SK-MEL-5 (cell line): ENCODE measurements at places on chromosomes 6 and 20. TPM values are rescaled to one million over a fixed set of nuclear protein-coding genes. Genes with fewer than 3 reads are reported as not detected.

- no peak for DNase-seq
Measured at GRCh38 chr20:6719369-6719721, 48.1 kb upstream of the BMP2 start.

DNA sequence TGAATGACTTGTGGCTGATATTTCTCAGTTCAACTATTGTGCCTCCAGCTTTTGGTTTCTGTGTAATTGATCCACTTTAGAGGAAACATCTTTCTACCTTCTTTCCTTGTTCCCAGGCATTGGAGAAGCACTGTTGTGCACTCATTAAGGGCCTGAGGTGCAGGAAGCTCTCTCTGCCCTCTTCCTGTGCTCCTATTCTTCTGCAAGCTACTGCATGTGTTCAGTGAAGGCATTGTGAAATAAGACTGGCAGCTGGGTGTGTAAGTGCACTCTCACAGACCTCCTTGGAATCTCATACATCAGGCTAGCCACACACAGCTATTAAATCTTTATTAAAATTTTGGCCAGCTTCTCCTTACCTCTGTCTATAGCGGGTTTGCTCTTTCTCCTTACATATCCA is 177.8 kb downstream of the OGFRL1 start:
- DNase-seq = no peak

- no peak for DNase-seq
Measured at GRCh38 chr20:3031524-3032147, 11.8 kb upstream of the GNRH2 start.

- DNase-seq = no peak
Measured at GRCh38 chr6:137743493-137743892, 123.6 kb upstream of the TNFAIP3 start.

- no peak for DNase-seq
Measured at GRCh38 chr20:40668449-40669228, 20.4 kb downstream of the MAFB start.

GRCh38 chr6:34158876-34159275 is 13.0 kb upstream of the GRM4 start:
- DNase-seq = no peak

DNA sequence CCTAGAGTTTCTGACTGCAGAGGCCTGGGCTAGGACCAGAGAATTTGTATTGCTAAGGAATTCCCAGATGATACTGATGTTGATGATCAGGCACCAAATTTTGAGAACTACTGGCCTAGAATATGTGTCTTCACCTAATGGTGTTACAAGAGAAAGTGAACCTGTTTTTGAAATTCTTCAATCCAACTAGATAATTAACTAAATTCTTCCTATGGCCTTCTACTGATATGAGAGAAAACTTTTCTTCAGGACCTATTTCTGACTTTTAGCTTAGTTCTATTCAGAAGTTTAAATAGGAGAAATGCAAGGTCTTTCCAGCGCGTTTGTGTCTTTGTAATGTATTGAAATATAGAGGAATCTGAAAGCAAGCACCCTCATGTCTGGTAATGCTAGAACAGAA is 7.3 kb downstream of the NKAIN2 start:
- no peak for DNase-seq

- no peak for DNase-seq
Measured at GRCh38 chr6:116349216-116349615, 21.5 kb upstream of the DSE start.

DNA sequence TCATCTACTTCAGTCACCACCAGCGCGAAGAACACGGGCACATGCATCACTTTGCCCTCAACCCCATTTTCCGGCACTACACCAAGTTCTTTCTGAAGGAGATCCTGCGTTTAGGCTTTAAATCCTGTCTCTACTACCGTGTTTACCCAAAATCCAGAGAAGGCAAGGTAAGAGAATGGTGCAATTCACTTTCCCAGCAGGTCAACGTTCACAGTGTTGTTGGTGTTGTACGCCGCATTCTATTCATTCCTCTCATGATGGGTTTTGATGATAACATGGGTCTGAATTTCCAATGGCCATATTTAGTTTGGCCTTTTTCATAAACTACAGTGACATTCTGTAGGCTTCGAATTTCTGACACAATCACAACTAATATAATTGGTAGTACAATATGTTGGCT is 144.3 kb downstream of the CFAP61 start:
- no peak for DNase-seq

GRCh38 chr6:81739230-81740195 is 13.0 kb downstream of the TENT5A start:
- no peak for DNase-seq

Gene KCNS1
- total RNA-seq = 1.1 and 1.7 TPM in 2 replicates

Gene FILIP1
- 0.03 TPM in 1 of 2 replicates, not detected in the other for total RNA-seq
